Astrocyte (in vitro differentiated cells and primary cell): ENCODE measurements at places on chromosomes 4 and X.

DNA sequence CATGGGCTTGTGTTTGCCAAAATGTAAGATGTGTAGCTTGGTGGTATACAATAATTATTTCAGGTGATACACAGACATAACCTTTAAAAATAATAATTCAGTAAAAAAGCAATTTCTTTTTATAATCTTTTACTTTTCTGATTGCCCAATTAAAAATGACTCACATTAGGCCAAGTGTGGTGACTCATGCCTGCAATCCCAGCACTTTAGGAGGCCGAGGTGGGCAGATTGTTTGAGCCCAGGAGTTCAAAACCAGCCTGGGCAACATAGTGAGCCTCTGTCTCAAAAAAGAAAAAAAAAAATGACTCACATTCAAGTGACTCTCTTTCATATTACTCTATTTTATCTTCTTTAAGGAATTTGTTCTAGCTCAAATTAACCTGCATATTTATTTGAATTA is 449.4 kb upstream of the HTR2C start:
- no peak for DNase-seq

DNA sequence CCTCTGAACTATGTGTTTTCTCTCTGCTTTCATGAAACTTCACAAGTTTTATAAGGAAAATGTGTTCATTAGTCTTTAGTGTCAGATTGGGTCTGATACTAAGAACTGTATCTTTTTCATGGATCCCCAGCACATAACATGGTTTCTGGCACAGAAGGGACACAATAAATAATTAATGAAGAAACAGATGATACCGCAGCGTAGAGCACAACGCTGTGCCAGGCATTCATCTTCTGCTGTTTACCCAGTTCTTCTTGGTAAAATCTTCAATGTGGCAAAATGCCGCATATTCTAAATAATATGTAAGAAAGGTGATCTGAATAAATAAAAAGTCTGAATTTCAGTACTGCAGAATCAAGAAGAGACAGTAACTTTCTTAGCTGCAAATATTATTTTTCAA is 12.3 kb downstream of the SCARB2 start:
- DNase-seq: no peak

GRCh38 chr4:169246279-169246678 is 24.5 kb downstream of the SH3RF1 start:
- DNase-seq: no peak

DNA sequence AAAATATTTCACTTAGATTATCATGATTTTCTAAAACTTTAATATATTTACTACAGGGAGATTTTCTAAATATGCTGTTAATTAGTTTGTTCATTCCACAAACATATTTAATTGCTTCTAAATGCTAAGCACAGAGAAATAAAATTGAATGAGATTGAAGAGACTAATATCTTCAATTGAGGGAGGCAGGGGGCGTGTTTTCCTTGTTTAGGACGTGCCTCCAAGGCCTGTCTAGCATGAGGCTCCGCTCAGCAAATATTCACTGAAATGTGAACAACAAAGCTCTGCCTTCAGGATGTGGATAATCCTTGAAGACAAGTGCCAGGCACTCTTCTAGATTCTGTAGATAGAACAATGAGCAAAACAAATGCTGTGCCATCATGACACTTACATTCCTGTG is 98.1 kb downstream of the TSPAN5 start:
- DNase-seq: no peak

GRCh38 chr4:177680308-177680707 is 238.1 kb upstream of the AGA start:
- DNase-seq: no peak

DNA sequence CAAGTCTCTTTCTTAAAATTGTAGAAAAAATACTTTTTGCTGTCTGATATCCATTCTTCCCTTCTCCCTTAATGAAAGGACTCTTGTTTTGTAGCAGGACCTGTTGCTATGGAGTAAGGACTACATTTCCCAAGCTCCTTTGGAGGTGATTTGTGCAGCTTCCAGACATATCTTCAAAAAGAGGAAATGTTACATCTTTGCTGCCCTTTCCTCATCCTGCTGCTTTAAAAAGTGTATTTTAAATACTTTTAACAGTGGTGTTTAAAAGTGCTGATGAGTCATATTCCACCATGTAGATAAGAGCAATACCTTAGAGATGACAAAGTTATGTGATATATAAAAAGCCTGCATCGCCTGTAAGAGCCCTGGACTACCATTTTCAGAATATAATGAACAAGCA is 98.7 kb downstream of the CFAP299 start:
- DNase-seq: peak; percentile 71

DNA sequence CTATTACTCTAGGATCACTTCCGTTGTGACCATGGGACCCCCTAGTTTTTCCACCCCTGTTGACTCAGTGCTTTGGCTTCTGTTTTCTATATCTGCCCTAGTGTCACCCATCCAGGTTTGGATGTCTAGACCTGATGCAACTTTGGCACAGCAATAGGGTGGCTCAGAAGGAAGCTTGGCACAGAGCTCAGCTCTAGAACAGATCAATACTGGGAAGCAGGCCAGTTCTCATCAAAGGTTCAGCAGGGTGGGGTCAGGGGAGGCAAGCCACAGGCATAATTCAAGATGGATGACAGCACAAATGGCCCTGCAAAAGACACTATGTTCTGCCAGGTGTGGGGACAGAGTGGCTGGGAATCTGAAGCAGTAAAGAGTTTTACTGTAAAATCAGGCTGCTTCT is 74.2 kb upstream of the EGFL6 start:
- DNase-seq: no peak

- DNase-seq: no peak
Observed at GRCh38 chr4:106454581-106454980, 86.0 kb upstream of the GIMD1 start.

- no peak for DNase-seq
Observed at GRCh38 chr4:81566161-81566591, 94.5 kb upstream of the RASGEF1B start.

DNA sequence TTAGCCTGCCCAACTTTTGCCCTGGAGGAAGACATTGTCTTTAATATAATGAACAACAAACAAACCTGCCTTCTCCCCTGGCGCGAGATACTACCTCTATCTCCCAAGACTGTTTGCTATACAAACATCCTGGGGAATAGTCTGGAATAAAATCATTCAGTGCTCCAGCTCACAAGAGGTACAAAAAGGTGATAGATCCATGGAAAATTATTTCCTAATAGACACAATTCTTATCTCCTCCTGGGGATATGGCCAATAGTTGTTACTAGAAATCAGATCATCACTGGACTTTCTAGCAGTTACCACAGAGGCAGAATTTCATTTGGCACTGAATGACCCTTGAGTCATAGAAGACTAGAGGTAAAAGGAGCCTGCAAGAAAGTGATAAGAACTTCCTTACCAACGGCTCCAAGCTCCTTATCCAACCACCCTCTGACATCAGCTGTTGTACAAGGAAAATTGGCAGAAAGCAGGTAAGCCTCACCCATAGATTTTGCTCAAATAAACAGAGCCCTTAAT is 38.1 kb downstream of the MID1 start:
- DNase-seq: peak; percentile 80

DNA sequence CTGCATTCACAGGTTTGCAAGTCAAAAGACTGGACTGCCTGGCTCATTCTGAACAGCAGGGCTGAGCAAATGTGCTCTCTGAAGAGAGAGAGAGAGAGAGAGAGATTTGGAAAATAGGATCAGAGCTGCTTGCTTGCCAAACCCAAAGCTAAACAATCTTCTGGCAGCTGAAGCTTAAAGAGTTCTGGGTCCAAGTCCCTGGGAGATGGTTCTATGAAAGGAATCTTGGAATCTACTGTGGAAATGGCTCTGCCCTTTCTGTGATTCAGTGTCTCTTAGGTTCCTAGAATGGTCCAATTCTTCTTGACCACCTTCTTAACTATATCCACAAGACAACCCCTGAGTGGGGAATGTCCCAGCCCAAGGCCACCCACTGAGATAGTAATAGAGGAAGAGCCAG is 66.1 kb upstream of the EFNB1 start:
- DNase-seq: no peak
